Nasal cavity respiratory epithelium epithelial cell of viscerocranial mucosa (primary cell): ENCODE measurements at places on chromosomes 2 and 18. TPM values are rescaled to one million over a fixed set of nuclear protein-coding genes. Genes with fewer than 3 reads are reported as not detected.

SERPINB11 gene
- total RNA-seq = under 0.01 and 0.93 TPM in 2 replicates

PLEKHH2 gene
- total RNA-seq = 0.43 and 1.4 TPM in 2 replicates

UGT1A10 gene
- total RNA-seq = 1.2 TPM in 1 of 2 replicates, not detected in the other

AKAIN1 gene
- total RNA-seq = not detected in 2 replicates

SLC39A6 gene
- total RNA-seq = 201 and 377 TPM in 2 replicates

DRC1 gene
- 0.21 TPM in 1 of 2 replicates, not detected in the other for total RNA-seq

CRYGA gene
- total RNA-seq = not detected in 2 replicates

MC5R gene
- not detected in 2 replicates for total RNA-seq

SPDYA gene
- 0.68 and 2.1 TPM in 2 replicates for total RNA-seq

UGT1A3 gene
- total RNA-seq = 2.8 TPM in 1 of 2 replicates, not detected in the other

CYP1B1 gene
- total RNA-seq = 30.4 and 114 TPM in 2 replicates

TSPYL6 gene
- not detected in 2 replicates for total RNA-seq

VWA3B gene
- total RNA-seq = 0.07 and 0.34 TPM in 2 replicates

UGT1A9 gene
- not detected in 2 replicates for total RNA-seq

POMC gene
- 0.07 TPM in 1 of 2 replicates, not detected in the other for total RNA-seq

SOWAHC gene
- total RNA-seq = 81.3 and 97.8 TPM in 2 replicates

ADRA2B gene
- total RNA-seq = under 0.01 and 0.07 TPM in 2 replicates

ASB3 gene
- 15.0 and 21.1 TPM in 2 replicates for total RNA-seq

ELOA2 gene
- not detected in 2 replicates for total RNA-seq

PPP4R1 gene
- total RNA-seq = 201 and 299 TPM in 2 replicates

RGPD4 gene
- not detected in 2 replicates for total RNA-seq

SNTG2 gene
- 0.14 TPM in 1 of 2 replicates, not detected in the other for total RNA-seq

TNFRSF11A gene
- 0.34 and 1.00 TPM in 2 replicates for total RNA-seq

OXER1 gene
- 0.07 TPM in 1 of 2 replicates, not detected in the other for total RNA-seq

NGEF gene
- total RNA-seq = 0.68 and 2.1 TPM in 2 replicates

BOLL gene
- total RNA-seq = not detected in 2 replicates

LRATD1 gene
- 25.7 and 27.0 TPM in 2 replicates for total RNA-seq

RPRM gene
- not detected in 2 replicates for total RNA-seq

HOXD11 gene
- total RNA-seq = not detected in 2 replicates
